Stimulated activated CD8-positive, alpha-beta memory T cell treated with anti-CD3 and anti-CD28 coated beads, Interleukin-4, amount 100 ng/mL, for 4 hours (primary cell): ENCODE measurements at places on chromosomes 5 and 9.

DNA sequence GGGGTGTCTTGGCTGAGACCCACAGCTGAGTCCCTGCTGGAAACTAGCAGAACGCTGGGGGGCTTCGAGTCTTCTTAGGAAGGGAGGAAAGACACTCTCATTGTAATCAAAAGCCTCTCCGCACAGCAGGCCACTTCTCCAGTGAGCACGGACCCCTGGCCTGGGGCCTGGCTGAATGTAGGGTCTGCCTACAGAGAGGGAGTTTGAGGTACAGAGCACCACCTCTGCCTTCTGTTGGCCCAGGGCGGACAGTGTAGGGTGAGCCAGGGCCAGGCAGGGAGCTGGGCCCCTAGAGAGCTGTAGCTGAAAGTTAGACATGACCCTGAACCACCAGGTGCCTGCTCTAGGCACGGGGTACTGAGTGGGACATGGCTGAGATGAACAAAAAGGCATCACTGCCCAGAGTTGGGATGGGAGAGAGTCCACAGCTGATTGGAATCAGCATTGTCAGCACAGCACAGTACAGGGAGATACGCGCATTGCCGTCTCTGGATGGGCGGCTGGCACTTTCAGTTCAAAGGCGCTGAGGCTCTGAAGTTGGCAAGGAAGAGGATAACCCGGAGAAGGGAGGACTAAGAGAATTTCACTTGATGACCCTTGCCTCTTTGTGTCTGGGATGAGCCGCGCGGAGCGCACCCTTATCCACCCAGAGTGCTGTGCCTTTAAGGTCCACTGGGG, 363 bp upstream of the SLC25A48 start:
- no peak for DNase-seq

DNA sequence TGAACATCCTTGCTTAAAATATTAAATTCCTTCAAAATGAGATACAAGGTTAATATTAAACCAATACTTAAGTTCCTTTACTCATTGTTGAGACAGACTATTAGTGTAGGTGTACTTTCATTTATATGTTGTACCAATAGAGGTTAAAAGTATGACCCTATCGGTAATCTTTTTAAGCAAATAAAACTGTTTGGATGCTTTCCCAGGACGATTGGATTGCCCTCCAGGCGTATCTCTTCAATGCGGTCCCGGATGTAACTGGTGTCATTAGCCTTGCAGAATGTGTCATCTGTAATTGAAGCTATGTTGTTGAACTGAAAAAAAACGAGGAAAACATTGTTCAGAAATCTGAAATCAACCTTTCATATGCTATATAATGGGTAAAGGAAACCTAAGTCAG, 18.9 kb downstream of the OGN start:
- DNase-seq: no peak

GRCh38 chr5:113663879-113664541, 150.5 kb downstream of the YTHDC2 start:
- no peak for DNase-seq

GRCh38 chr5:176412517-176413254, 3.7 kb downstream of the CLTB start:
- DNase-seq: no peak

- no peak for DNase-seq
Measured at GRCh38 chr9:111161015-111161415, 122.7 kb upstream of the LPAR1 start.
